Type B pancreatic cell (in vitro differentiated cells): ENCODE measurements at places on chromosomes 5 and 9. TPM values are rescaled to one million over a fixed set of nuclear protein-coding genes. Genes with fewer than 3 reads are reported as not detected.

MAMDC2 gene
- 2.2 and 4.0 TPM in 2 replicates for total RNA-seq

NEUROG1 gene
- 3.7 TPM in 1 of 2 replicates, not detected in the other for total RNA-seq

MEF2C gene
- 3.5 and 12.0 TPM in 2 replicates for total RNA-seq

SCGB3A2 gene
- 1.4 TPM in 1 of 2 replicates, not detected in the other for total RNA-seq

PCA3 gene
- 0.33 TPM in 1 of 2 replicates, not detected in the other for total RNA-seq

CDC20B gene
- 0.38 and 0.92 TPM in 2 replicates for total RNA-seq

SLC36A2 gene
- total RNA-seq = not detected in 2 replicates

PCDHGA2 gene
- 0.17 and 0.69 TPM in 2 replicates for total RNA-seq

SELENOP gene
- total RNA-seq = 65.5 and 96.2 TPM in 2 replicates

CXCL14 gene
- total RNA-seq = 70.3 and 125 TPM in 2 replicates

PTGES2 gene
- total RNA-seq = 67.2 and 85.0 TPM in 2 replicates

MYOZ3 gene
- total RNA-seq = 0.17 and 6.1 TPM in 2 replicates

GRCh38 chr9:15927161-15927560, 374.3 kb downstream of the CCDC171 start:
- DNase-seq = no peak

DNA sequence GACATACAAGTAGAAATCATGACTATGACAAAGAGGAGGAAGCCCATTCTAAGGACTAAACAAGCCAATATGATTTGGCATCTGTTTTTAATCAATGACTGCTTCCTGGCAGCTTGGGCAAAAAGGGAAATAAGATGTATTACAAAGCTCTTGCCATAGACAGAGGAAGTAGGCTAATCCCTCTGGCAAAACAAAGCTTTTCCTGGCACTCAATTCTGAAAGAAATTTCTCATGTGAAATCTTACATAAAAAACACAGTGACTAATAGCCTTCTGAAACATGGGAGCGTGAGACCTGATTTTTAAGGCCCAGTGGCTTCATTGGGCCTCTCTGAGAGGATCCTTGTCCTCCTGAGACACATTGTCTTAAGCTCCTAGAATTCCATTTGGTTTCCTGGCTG, 93.6 kb downstream of the COL23A1 start:
- no peak for DNase-seq

DNA sequence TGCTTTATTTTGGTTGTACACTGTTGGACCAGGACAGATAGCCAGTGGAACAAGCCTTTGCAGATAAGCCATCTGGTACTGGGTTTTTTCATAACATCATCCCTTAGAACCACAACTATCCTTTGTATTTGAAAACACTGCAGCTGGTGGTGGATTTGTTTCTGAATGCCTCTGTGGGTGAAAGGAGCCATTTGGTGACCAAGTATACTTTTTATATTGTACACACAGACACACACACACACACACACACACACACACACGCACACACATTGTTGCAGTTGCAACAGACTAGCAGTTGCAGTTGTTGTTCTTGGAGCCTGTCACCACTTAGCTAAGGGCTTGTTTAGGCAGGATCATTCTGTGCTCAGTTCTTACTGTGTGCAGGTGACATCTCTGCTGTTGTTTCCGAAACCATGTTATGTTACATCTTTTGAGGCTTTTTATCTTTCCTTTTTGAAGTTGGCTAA, 22.9 kb upstream of the CAVIN4 start:
- no peak for DNase-seq

GRCh38 chr5:150904479-150905311, at the start of gene ZNF300:
Gene ZNF300 (minus strand): TSS chr5:150904980. CDS start chr5:150903155, 1,825 bp downstream.
- DNase-seq = peak; percentile 89

DNA sequence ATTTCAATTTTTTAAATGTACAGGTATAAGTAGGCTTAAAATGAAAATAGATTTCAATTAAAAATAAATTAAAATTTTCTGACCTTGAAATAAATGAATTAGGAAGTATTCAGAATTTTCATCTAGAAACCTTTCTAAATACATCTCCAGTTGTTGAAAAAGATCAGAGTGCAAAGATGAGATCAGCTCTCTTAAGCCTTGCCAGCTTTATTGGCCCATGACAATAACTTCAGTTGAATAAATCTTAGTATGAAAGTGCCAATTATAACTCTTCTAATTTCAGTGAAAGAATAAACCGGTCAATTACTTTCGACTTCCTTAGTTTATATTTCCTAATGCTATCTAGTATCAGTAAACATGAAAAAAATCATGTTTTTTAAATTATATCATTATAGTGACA, 117.4 kb downstream of the FBXL17 start:
- no peak for DNase-seq

DNA sequence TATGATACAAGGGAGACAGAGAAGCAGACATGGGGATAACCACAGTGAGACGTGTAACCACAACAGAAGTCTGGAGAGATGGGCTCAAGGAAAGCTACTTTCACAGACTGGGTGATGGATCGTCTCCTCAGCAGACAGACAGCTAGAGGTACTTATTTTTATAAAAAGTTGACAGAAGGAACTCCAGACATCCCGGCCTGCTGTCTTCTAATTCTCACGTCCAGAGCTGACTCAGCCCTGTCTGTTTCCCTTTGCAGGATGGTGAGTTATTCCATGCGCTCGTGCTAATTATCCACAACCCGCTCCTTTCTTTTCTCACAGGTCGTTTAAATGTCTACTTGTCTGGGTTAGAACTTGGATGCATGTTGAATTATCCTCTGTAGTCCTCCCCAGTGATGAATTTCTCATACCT, 304.5 kb downstream of the CWC27 start:
- no peak for DNase-seq

DNA sequence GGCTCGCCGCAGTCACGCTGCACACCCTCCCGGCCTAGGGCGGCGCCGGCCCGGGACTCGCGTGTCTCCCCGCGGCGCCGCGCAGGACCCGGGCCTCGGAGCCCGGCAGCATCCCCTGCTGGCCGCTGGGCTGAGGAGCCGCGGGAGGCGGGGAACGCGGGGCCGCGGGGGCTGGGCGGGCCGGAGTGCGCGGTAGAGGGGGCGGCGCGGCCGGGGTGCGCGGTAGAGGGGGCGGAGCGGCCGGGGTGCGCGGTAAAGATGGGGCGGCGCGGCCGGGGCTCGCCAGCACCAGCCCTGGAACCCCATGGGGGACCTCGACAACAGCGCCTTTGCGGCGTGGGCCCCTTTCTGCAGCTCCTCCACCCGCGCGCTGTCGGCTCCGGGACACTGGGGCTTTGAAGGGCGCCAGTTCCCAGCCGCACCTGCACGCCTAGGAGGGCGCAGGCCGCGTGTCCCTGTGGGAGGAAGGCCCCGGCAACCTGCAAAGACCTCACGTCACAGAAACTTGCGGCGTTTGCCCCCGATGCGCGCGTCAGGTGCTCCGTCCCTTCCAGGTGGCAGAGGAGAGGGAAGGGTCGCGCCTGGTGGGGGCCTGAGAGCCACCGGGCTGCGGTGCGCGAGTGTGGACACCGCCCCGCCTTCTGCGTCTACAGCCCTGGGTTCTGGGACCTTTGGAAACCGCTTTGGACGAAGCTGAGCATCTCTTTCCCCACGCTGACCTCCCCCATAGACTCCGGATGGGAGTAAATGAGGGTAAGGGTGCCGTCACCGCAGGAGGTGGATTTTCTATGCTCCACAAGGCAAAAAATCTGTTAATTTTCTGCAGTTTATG, 49.6 kb downstream of the NSUN2 start:
- no peak for DNase-seq

GRCh38 chr5:105639511-105639910, 2031.2 kb downstream of the EFNA5 start:
- DNase-seq = no peak

GRCh38 chr5:54661111-54661510, 143.6 kb downstream of the SNX18 start:
- no peak for DNase-seq

GRCh38 chr5:156716591-156717380, 133.3 kb upstream of the PPP1R2B start:
- DNase-seq = no peak

DNA sequence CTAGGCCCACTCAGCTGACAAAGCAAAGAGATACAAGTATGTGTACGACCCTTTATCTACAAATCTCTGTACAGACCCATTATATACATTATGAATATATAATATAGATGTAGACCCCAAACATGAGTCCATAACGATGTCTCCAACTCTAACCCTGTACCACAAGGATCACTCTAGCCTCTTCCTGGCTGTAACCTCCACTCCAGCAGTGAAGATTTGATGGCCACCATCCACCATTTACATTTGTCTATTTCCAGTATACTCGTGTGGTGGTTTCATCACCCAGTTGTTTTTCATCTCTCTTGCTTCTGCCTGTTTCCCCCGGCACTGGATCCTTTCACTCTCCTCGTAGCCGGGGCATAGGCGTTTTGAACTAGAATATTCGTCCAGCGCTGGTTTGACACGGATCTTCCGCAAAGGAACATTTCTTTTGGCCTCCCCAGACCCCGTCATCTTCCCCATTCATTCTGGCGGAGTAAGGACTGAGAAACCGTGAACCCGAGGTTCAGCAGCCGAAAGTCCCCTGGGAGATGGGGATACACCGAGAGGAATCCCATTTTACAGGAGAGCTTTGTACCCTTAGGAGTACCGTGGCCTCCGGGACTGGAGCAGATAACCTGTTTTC, 828 bp upstream of the TRIO start:
- no peak for DNase-seq

- no peak for DNase-seq
Observed at GRCh38 chr9:104617418-104617817, 586 bp downstream of the OR13C9 start.

GRCh38 chr5:24788829-24789514, 144.2 kb upstream of the CDH10 start:
- DNase-seq = no peak

GRCh38 chr9:18245911-18246310, 228.0 kb upstream of the ADAMTSL1 start:
- DNase-seq = no peak

GRCh38 chr5:13708432-13708831, 236.1 kb downstream of the DNAH5 start:
- DNase-seq = no peak

GRCh38 chr5:125455041-125455440, 708.6 kb upstream of the ZNF608 start:
- no peak for DNase-seq

DNA sequence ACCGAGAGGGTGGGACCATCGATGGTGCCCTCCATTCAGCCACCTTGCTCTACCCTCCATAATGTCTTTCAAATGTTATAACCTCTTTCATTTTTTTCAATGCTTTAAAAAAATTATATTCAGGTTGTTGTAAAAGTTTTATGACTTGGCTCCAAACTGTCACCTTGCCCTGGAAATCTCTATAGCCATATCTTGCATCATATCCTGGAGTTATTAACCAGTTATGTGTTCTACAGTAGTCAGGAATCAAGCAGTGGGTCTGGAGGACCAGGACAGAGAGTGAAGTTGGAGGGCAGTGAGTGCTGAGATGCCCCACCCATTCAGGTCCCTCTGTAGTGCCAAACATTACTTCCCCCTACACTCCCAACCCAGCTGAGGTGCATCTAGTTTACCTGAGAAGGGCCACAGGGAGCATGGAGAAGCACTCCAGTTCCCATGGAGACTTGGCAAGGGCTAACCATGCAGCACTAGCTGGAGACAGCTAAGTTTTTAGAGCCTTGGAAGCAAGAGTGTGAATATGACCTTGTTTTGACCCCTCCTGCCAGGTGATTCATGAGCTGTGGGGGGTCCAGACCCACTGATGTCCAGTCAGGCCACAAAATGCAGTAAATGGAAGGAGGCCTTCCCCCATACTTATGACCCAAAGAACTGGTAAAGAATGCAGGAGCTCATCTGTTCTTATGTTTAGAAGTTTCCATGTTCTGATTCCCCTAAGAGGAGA, 5.5 kb downstream of the IFNA8 start:
- no peak for DNase-seq

DNA sequence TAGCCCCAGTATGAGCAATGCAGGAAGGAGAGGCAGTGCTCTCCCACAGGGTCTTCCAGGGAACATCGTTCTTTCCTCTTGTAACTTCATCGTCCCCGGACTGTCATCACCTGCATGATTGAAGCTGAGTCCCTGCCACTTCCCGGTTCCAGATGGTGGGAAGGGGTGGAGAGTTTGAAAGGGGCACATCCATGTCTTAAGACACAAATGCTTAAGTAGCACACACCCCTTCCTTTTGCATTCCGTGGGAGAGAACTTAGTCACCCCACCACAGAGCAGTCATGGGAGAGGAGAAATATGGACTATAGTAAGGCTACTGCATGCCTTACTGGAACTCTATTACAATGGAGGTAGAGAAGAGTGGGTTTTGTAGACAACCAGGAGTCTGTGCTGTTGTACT, 165.3 kb upstream of the GAS1 start:
- no peak for DNase-seq

- no peak for DNase-seq
Observed at GRCh38 chr5:107979291-107979690, 308.6 kb upstream of the EFNA5 start.

DNA sequence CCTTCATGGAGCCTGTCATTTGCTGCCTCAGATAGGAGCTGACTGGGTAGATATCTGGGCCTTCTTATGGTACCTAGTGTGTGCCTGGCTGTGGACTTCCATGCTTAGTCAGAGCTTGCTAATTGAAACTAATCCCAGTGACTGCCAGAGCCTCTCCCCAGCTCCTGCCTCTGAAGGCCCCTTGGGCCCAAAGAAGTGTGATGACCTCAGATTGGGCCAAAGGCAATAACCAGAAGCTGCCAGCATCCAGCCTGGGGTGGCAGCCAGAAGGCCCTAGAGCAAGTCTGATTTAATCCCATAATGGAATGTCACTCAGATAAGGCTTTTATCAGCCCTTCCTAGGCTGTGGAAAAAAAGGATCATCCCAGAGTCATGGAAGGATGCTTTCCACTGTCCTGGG, 17.1 kb upstream of the CDC23 start:
- no peak for DNase-seq

- no peak for DNase-seq
Observed at GRCh38 chr5:72234265-72234700, 85.8 kb downstream of the MRPS27 start.

- no peak for DNase-seq
Observed at GRCh38 chr9:32906213-32906612, 95.2 kb downstream of the APTX start.

DNA sequence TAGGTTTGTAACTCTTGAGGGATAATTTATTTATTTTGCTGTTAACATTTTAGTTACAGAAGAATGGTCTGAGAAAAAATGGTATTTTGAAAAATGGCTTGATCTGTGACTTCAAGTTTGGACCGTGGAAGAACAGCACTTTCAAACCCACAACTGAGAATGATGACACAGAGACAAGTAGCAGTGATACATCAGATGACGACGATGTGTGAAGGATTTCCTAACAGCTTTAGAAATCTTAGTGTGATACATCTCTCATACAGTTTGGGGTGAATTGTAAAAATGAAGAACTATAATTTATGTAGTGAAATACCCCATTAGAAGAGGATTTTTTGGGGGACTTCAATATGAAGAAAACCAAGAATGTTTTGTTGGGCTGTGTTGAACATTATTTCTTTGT, 88.7 kb downstream of the GPBP1 start:
- DNase-seq = no peak
